NCI-H2227 treated with DMSO at 0.1 percent for 48 hours (cell line): ENCODE measurements at places on chromosomes 6 and 20.

GRCh38 chr6:150755042-150755441 is 110.5 kb upstream of the MTHFD1L start:
- no peak for DNase-seq

- DNase-seq, result no peak
Measured at GRCh38 chr20:60007464-60007863, 49.2 kb downstream of the CDH26 start.

DNA sequence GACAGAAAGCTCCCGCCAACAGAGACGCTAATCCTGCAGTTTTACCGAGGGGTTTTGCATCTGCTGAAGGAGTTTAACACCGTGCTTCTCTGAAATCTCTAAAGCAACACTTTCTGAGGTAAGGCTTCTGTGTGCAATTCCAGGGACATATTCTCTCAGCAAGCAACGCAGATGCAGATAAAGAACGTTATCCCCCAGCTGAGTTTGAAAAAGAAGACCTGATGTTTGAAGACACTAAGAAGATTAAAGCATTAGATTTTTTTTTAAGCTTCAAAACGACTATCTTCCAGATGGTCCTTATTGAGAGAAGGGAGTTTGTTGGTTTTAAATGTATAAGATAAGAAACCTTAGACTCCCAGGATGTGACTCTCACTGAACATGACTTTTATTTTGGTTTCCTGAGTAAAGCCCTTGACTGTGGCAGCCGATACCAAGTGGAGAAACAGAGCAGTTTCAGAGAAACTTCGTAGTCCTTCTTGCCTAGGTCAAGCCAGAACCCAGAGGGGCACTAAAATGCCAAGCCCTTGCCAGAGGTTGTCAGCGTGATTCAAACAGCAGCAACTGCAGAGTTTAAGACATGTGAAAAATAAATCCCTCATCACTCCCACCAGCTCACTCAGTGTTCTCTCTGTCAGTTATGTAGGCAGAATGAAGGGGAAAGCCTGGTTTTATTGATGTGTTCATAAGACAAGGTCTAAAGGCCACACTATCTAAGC is 353.3 kb upstream of the CNR1 start:
- DNase-seq, result no peak

DNA sequence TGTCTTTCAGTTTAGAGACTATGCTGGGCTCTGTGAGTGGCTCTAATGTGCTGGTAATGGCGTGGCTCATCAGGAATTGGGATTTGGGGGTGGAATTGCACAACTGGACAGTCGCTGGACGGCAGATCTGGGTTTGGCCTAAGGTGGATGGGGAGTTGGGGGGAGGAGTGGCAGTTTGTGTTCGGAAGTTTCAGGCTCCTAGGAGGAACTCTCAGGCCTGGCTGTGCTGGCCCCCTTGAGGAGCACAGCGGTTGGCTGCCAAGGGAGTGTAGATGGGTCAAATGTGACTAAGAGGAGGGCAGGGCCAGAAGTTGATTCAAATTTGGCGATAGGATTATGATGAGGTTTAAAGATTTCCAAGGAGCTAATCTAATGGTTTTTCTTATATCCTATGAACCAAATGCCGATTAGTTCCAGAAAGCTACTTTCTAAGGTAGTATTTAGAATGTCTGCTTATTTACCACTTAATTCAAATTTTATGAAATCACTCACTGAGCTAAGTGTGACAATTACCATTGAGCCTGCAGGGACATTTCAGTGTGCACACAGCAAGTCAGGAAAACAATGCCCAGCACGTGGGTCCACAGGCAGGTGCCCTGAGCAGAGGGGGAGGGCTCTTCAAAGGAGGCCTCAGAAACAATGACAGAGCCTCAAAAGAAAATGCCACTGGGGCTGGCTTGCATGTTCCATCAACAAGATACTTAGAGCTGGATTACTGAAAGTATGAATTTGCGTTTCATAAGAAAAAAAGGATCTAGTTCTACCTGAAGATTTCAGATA is 111.0 kb downstream of the GJA10 start:
- DNase-seq, result no peak

DNA sequence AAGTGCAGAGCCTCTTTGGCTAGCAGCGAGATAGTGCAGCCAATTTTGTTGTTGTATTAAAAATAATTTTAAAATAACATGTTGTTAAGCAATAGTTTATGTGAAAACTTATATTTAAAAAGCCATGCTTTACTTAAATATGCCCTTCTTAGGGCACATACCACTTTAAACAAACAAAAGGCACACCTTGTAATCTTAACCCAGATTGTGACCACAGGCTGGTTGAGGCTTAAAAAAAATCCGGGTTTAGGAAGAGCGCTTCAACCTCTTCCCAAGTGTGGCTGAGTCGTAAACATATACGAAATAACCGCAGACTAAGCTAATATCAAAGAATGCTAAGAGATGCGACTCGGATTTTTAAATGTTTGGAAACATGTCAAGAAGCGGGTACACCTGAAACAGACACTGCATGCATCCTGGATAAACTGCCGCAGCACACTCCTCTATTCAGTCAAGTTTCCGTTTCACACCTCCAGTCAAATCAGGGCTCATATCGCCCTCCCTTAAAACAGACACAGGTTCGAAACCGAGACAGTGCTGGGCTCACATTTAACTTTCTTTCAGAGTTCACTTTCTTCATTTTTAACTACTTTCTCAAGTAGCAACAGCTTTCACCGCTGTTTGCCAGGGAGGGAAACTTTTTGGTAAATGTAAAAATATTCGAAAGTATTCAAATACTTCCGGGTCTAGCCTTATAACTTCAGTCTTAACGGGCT is 1.5 kb downstream of the DEK start:
- peak; percentile 26 for DNase-seq

GRCh38 chr20:3156811-3157619 is 2.6 kb downstream of the FASTKD5 start:
- DNase-seq, result no peak

GRCh38 chr6:158011478-158011920 is 29.8 kb downstream of the SYNJ2 start:
- DNase-seq, result no peak

GRCh38 chr6:2441601-2442475 is 196.4 kb upstream of the GMDS start:
- DNase-seq, result no peak

GRCh38 chr20:56204206-56204605 is 44.3 kb upstream of the MC3R start:
- no peak for DNase-seq

GRCh38 chr6:67336014-67336413 is 1299.1 kb upstream of the ADGRB3 start:
- DNase-seq, result no peak

GRCh38 chr6:120903836-120904235 is 430.4 kb downstream of the TBC1D32 start:
- DNase-seq, result no peak

GRCh38 chr6:85125526-85125925 is 324.4 kb upstream of the NT5E start:
- DNase-seq, result no peak

- no peak for DNase-seq
Measured at GRCh38 chr6:39929733-39930461, 4.4 kb downstream of the MOCS1 start.
